ENCODE measurements at places on chromosomes 2 and 18.

DNA sequence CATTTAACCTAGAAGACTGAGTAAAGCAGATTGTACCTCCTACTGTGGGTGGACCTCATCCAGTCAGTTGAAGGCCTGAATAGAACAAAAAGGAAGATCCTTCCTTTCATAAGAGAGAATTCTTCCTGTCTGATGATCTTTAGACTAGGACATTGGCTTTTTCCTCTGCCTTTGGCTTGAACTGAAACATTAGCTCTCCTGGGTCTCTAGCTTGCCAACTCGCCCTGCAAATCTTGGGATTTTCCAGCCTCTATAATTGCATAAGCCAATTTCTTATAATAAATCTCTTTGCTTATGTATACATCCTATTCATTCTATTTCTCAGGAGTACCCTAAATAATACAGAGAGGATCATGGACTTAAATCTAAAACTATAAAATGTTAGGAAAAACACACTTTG lies 6.2 kb upstream of the KDSR start:
- DNase-seq, result no peak

DNA sequence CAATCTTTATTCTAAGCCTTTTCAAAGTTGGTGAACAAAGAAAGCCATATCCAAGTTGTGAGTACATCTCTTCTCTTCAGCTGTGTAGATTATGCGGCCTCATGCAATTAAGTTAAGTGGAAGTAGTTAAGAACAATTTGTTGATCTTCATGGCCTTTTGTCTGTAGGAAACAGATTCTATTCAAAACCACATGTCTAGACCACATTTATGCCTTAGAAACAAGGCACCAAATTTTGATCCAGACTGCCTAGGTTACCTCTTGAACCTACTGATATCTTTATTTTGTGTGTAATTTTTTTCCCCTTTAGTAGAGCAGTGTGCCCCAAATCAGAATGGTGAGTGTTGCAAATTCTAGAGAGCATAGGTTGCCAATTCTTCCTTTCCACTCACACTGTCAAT lies 101.6 kb upstream of the CERS6 start:
- no peak for DNase-seq

GRCh38 chr18:12309683-12310198 lies 1.7 kb downstream of the TUBB6 start:
- DNase-seq, result no peak

GRCh38 chr2:156457523-156458517 lies 21.6 kb downstream of the GPD2 start:
- no peak for DNase-seq

DNA sequence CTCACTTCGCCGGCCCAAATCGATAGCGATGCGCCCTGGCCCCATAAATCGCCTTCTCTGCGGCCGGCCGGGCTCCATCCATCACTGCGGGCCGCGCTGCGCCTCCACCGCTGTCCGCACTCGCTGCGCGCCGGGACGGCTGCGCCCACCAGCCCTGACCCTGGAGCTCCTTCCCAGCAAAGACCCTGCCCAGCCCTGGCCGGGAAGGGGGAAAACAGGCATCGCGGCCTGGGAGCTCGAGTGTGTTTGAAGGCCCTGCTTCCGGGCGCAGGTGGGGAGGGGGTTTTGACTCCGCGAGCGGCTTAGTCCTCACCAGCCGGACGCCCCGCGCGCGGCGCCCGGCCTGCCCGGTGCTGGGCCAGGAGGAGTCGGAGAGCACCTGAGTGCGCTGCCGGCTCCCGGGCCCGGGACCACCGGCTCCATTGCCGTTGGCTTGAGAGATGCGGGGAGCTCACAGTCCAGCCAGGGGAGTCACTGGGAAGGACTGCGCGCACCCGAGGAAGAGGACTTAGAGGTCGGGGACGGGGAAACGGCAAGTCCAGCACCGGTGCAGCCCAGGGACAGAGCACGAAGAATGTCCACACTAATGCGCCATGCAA lies 1.1 kb downstream of the PAX8 start:
- no peak for DNase-seq

DNA sequence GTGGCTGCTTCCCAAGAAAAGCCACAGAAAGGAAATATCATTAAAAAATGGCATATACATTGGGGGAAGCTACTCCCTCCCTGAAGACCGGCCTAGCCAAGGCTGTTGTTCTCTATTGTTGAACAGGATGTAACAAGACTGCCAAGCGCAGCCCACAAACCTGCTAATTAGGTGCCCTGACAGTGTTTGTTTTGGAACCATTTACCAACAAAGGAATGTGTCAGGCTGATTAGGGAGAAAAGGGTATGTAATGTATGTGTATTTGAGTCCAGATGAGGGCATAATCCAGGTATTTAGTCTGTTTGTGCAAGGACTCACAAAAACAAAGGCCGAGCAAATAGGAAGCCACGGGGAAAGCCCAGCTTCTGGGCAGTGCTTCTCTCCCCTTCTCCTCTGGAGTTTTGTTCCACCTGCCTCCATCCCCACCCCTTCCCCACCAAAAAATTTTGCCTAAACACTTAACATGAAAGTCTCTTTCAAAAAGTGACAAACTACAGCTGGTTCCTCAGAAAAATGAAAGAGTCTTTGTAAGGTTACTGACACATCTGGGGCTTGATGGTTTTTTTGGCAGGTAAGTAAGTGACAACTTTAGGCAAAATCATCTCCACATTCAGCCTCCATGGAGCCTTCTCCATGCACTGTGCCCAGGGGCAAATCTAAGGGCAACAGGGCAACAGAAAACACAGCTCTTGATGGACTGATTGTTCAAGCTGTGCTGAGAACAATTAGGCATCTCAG lies 78.3 kb upstream of the FZD5 start:
- no peak for DNase-seq

- DNase-seq, result no peak
Observed at GRCh38 chr18:43283299-43283698, 6.0 kb upstream of the SYT4 start.

DNA sequence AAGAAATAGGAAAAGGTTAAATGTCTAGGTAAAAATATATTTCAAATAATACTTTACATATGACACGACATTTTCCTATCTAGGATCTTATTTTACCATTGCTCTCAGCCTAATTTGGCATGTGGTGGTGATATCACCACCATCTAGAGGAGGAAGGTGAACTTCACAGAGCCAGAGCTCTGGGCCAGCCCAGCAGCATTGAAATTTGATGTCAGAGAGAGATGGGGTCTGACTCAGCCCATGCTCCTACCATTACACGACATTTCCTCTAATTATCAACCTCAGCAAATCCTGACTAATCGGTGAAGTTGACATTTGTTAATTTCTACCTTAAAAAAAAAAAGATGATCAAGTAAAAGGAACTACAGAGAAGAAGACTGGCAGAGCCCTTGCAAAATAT lies 42.3 kb downstream of the LRRTM4 start:
- no peak for DNase-seq

Data from activated T-helper 1 cell treated with anti-CD3 and anti-CD28 coated beads, Interleukin-2, amount 50 U/mL, for 16 hours (primary cell).